ENCODE measurements at places on chromosomes 13 and 19. TPM values are rescaled to one million over a fixed set of nuclear protein-coding genes. Genes with fewer than 3 reads are reported as not detected.

Gene NTN5
- total RNA-seq, result 0.86 TPM

Gene TEX26
- total RNA-seq, result not detected

Gene EDNRB
- 18.2 TPM for total RNA-seq

GRCh38 chr19:39919976-39920375, 14.5 kb downstream of the FCGBP start:
- H3K36me3 ChIP-seq, result no peaks in the 10 kb centered on the region
- no peak overlapping the region for H3K27ac ChIP-seq
- no peak overlapping the region for H3K4me3 ChIP-seq
- DNase-seq, result no peak

DNA sequence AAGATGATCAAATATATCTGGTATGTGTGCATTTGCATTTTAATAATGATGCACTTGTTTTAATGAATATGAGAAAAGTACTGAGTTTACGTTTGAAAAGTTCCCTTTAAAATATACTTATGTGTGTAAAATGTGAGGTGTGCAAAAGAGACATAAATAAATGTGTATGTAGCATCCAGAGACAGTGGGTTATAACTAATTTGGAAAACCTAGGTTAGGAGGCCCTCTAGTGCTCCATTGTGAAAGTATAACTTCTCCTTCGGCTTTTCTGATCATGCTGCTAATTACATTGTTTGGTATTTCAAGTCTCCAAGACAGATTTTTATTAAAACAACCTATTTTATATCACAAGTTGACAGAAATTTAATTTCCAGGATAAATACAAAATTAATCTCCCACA, 30.1 kb downstream of the SCEL start:
- no peaks in the 10 kb centered on the region for H3K36me3 ChIP-seq
- no peaks in the 10 kb centered on the region for H3K27me3 ChIP-seq
- no peak for DNase-seq
- H3K4me1 ChIP-seq, result no peaks in the 10 kb centered on the region
- H3K27ac ChIP-seq, result no peak overlapping the region

GRCh38 chr19:48344892-48345291, 18.8 kb downstream of the TMEM143 start:
- H3K27me3 ChIP-seq, result no peaks in the 10 kb centered on the region
- no peaks in the 10 kb centered on the region for H3K36me3 ChIP-seq
- no peak overlapping the region for H3K27ac ChIP-seq
- peaks cover 5% of the 10 kb centered on the region for H3K4me1 ChIP-seq

- H3K4me1 ChIP-seq, result peaks cover 11% of the 10 kb centered on the region
- no peak for DNase-seq
- no peak overlapping the region for H3K4me3 ChIP-seq
- no peak overlapping the region for H3K27ac ChIP-seq
Observed at GRCh38 chr19:14566712-14567077, 5.2 kb downstream of the NDUFB7 start.

- H3K4me3 ChIP-seq, result no peak overlapping the region
- no peak for DNase-seq
- H3K4me1 ChIP-seq, result peaks cover 8% of the 10 kb centered on the region
- H3K36me3 ChIP-seq, result peaks cover 11% of the 10 kb centered on the region
- H3K27ac ChIP-seq, result no peak overlapping the region
- H3K27me3 ChIP-seq, result no peaks in the 10 kb centered on the region
Observed at GRCh38 chr13:21576426-21576825, 27.5 kb downstream of the MICU2 start.

- H3K4me1 ChIP-seq, result no peaks in the 10 kb centered on the region
- no peaks in the 10 kb centered on the region for H3K27me3 ChIP-seq
- no peaks in the 10 kb centered on the region for H3K36me3 ChIP-seq
- H3K4me3 ChIP-seq, result no peak overlapping the region
- no peak overlapping the region for H3K27ac ChIP-seq
Observed at GRCh38 chr19:41811036-41811435, 14.6 kb downstream of the CEACAM3 start.

DNA sequence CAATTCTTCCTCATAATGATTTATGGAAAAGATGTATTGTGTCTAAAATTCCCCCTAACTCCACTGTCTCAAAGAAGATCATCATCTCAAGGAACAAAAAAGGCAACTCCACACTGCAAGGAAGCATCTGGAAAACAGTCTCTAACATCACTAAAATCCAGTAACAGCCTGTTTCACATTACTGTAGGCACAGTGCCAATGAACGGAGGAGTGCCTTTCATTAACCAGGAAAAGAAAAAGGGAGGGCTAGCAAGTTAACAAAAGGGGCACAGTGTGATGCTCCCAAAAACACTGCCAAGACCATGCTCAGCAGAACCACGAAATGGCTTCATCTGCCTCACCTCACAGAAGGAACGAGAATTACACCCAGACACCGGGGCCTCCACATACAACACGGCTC, 8.5 kb downstream of the TMTC4 start:
- peak; percentile 43 for DNase-seq
- H3K36me3 ChIP-seq, result peaks cover 46% of the 10 kb centered on the region
- H3K27ac ChIP-seq, result no peak overlapping the region
- H3K27me3 ChIP-seq, result no peaks in the 10 kb centered on the region

DNA sequence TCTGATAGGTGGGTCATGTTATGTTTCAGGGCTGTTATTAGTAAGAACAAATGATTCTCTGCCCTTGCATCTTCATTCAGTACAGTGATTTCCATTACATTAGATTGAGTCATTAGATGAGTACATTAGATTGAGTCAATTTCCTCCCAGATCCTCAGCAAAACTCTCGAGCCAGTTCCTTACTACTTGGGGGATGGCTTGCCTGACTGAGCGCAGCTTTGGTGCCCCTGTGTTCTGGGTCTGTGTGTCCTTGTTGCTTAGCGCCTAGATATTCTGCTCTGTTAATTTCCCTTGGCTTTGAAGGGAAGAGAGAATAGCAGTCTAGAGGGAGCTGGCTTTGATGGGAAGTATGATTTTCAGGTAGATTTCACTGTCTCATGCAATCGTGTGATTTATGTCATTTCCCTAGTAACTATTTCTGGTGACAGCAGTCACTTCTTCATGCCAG, 19.1 kb upstream of the SCEL start:
- H3K36me3 ChIP-seq, result no peaks in the 10 kb centered on the region
- H3K27me3 ChIP-seq, result no peaks in the 10 kb centered on the region
- H3K4me1 ChIP-seq, result peaks cover 12% of the 10 kb centered on the region
- H3K4me3 ChIP-seq, result no peak overlapping the region
- no peak for DNase-seq
- peak overlapping the region; percentile 68 for H3K27ac ChIP-seq

GRCh38 chr13:75467040-75467728, 14.8 kb downstream of the TBC1D4 start:
- no peak overlapping the region for H3K4me3 ChIP-seq
- DNase-seq, result no peak
- H3K27me3 ChIP-seq, result no peaks in the 10 kb centered on the region
- no peak overlapping the region for H3K27ac ChIP-seq

DNA sequence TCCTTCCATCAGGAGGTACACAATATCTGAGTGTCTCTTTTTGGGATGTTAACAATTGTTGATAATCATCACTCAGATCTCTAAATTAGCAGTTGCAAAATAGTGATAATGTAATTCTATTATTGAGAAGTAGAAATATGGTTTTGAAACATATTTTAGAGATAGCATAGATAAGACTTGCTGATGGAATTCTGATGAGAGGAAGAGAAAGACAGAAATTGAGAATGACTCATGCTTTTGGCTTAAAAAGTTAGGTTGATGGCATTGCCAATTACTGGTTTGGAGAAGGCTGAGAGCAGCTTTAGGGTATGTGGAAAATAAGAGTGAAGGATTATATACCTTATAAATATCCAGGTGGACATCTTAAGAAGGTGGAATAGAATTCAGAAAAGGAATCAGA, 106.4 kb upstream of the EDNRB start:
- H3K36me3 ChIP-seq, result no peaks in the 10 kb centered on the region
- no peak overlapping the region for H3K27ac ChIP-seq
- DNase-seq, result no peak
